Activated T-cell treated with anti-CD3 and anti-CD28 coated beads, Interleukin-2, amount 50 U/mL, for 72 hours (primary cell): ENCODE measurements at places on chromosomes 16 and 17. TPM values are rescaled to one million over a fixed set of nuclear protein-coding genes. Genes with fewer than 3 reads are reported as not detected.

GRCh38 chr16:12321311-12321842 is 344.8 kb downstream of the SNX29 start:
- no peak overlapping the region for H3K4me3 ChIP-seq
- DNase-seq = no peak
- no peaks in the 10 kb centered on the region for H3K27me3 ChIP-seq
- peak overlapping the region; percentile 5 for H3K27ac ChIP-seq
- peaks cover 3% of the 10 kb centered on the region for H3K36me3 ChIP-seq

DNA sequence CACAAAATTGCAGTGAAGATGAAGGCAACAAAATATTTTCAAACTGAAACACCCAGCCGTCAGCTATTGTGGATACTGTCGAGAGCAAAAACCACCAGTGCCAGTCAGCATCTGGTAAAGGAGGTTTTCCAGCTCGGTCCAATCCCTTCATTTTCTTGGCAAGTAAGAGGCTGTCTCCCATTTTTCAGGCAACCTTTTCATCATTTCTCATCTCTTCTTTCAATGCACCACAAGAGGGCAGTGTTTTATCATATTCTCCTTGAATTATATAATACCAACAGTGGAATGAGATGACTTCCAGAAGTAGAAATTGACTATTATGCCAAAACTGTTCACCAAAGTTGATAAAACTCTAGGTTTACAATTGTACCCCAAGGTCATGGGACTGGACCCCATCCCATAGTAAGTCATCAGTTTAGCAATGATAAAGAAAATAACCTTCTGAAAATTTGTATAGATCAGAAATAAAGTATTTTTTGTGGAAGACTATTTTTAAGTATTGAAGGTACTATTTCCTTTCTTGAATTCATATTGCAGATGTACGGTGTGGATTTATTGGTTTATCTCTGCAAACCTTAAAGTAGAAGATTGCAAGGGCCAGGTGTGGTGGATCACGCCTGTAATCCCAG is 16.8 kb downstream of the NQO1 start:
- H3K27ac ChIP-seq = peak overlapping the region; percentile 0
- H3K36me3 ChIP-seq = peaks cover 3% of the 10 kb centered on the region
- H3K27me3 ChIP-seq = no peaks in the 10 kb centered on the region
- H3K4me3 ChIP-seq = no peak overlapping the region

DNA sequence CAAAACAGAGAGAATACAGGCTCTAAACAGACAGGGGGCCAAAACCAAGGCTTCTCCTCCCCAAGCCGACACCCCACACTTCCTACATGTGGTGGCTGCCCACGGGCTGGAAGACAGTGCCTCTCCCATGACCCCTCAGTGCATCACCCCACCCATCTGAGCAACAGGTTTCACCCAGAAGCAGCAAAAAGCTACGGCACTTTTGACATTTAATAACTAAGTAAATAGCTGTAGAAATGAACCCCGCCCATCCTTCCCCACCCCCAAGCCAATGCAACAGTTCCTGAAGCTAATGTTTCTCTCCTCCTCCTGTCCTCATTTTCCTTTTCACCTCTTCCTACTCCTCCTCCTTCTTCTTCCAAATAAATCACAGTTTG is 9.9 kb upstream of the SOX9 start:
- peaks cover 33% of the 10 kb centered on the region for H3K27me3 ChIP-seq
- H3K4me1 ChIP-seq = no peaks in the 10 kb centered on the region
- DNase-seq = no peak
- H3K4me3 ChIP-seq = no peak overlapping the region
- H3K27ac ChIP-seq = no peak overlapping the region
- no peaks in the 10 kb centered on the region for H3K36me3 ChIP-seq

GRCh38 chr16:57642160-57643135 is 14.0 kb downstream of the ADGRG1 start:
- H3K36me3 ChIP-seq = no peaks in the 10 kb centered on the region
- no peak overlapping the region for H3K4me3 ChIP-seq
- H3K27me3 ChIP-seq = peaks cover 12% of the 10 kb centered on the region
- H3K4me1 ChIP-seq = peaks cover 6% of the 10 kb centered on the region
- DNase-seq = no peak
- H3K27ac ChIP-seq = no peak overlapping the region

GRCh38 chr17:20085283-20085845 is 76.2 kb downstream of the SPECC1 start:
- peaks cover 1% of the 10 kb centered on the region for H3K4me1 ChIP-seq
- peaks cover 8% of the 10 kb centered on the region for H3K27me3 ChIP-seq
- DNase-seq = no peak
- H3K4me3 ChIP-seq = no peak overlapping the region

DNA sequence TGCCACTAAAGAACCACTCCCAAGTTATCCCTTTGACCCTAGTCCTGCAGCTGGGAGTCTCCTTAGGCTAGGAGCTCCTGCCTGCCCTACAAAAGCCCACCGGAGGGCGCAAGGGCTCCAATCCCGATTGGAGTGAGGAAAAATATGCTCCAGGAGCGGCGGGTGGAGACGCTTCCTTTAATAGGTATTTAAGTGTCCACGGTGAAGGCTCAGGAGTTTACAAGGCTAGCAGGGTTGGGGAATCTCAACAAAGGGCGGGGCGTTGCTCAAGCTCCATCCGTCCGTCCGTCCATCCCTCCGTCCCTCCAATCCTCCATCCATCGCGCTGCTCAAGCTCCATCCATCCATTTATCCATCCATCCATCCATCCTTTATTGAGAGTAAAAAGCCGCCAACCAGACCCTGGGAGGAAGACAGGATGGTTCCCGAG is 556 bp upstream of the SPNS1 start:
- H3K36me3 ChIP-seq = peaks cover 5% of the 10 kb centered on the region
- H3K4me1 ChIP-seq = peaks cover 38% of the 10 kb centered on the region

DNA sequence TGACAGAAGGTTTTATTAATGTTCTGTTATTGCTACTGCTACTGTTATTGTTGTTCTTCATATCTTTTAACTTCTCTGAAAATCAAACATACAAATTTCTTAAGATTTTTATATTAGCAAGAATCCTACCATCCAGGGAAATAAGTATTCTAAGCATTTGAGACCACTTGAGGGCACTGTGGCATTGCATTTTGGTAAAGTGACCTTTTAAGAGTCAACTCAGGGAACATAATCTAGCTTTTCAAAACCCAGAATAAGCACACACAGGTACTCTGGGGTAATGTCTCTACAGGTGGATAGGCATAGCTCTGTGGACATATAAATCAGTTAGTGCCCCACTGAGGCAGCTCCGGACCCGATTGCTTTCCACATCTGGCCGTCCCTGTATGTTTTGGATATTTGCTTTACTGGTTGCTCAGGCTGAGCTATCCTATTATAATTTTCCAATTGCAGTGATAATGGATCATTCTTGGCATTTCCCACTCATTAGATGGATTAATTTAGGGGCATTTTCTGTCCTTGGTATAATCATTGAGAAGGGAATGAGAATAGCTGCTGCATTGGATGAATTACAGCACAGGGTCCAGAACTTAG is 1425.1 kb upstream of the CDH8 start:
- no peaks in the 10 kb centered on the region for H3K4me1 ChIP-seq
- H3K36me3 ChIP-seq = peaks cover 4% of the 10 kb centered on the region
- H3K27ac ChIP-seq = no peak overlapping the region
- no peak overlapping the region for H3K4me3 ChIP-seq
- DNase-seq = no peak
- no peaks in the 10 kb centered on the region for H3K27me3 ChIP-seq

DNA sequence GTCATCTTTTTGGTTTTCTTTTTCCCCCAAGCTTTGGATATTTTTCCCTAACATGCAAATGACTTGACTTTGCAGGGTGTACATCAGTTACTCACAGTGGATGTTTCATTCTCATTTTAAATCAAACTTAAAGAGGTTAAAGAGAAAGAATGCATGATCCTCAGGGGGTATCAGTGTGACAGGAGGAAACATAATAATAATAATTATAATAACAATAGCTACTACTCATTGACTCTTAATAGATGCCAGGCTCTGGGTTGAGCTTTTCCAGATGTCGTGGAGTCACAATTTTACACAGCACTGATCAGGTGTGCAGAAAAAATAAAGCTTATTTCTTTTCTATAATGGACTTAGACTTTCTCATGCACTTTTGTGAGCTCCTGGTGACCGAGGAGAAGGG is 157.2 kb upstream of the CACNG3 start:
- no peaks in the 10 kb centered on the region for H3K36me3 ChIP-seq
- H3K4me1 ChIP-seq = peaks cover 4% of the 10 kb centered on the region
- H3K27me3 ChIP-seq = no peaks in the 10 kb centered on the region

DNA sequence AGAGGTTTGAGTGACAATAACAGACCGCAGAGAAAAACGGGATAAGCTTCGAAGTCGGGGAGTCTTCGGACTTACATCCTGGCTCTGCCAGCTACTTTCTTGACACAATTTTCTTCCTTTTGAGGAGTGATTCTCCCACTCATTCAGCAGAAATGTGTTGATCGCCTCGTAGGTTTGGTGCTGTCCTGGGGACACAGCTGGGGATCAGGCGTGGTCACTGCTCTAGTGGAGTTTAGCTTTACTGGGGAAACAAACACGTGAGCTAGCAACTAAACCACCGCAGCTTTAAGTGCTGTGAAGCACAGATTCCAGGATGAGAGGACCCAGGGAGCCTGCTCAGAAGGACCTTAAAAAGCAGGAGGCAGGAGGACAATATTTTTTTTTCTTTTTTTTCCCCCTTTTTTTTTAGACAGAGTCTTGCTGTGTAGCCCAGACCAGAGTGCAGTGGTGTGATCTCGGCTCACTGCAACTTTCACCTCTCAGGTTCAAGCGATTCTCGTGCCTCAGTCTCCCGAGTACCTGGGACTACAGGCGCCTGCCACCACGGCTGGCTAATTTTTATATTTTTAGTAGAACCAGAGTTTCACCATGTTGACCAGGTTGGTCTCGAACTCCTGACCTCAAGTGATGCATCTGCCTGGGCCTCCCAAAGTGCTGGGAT is 858 bp downstream of the NUBP1 start:
- H3K4me3 ChIP-seq = peak overlapping the region; percentile 85
- peak overlapping the region; percentile 95 for H3K27ac ChIP-seq
- DNase-seq = no peak

- H3K4me3 ChIP-seq = no peak overlapping the region
- H3K4me1 ChIP-seq = no peaks in the 10 kb centered on the region
- H3K27ac ChIP-seq = no peak overlapping the region
- H3K36me3 ChIP-seq = no peaks in the 10 kb centered on the region
- no peaks in the 10 kb centered on the region for H3K27me3 ChIP-seq
- DNase-seq = no peak
Measured at GRCh38 chr16:9338510-9338909, 247.1 kb downstream of the HAPSTR1 start.

- no peak for DNase-seq
- peaks cover 7% of the 10 kb centered on the region for H3K27me3 ChIP-seq
- no peaks in the 10 kb centered on the region for H3K36me3 ChIP-seq
- H3K4me1 ChIP-seq = no peaks in the 10 kb centered on the region
- no peak overlapping the region for H3K4me3 ChIP-seq
Measured at GRCh38 chr16:48194828-48195556, 39.2 kb upstream of the ABCC12 start.

- DNase-seq = no peak
- peaks cover 45% of the 10 kb centered on the region for H3K4me1 ChIP-seq
- peak overlapping the region; percentile 97 for H3K27ac ChIP-seq
- H3K27me3 ChIP-seq = no peaks in the 10 kb centered on the region
- peak overlapping the region; percentile 89 for H3K4me3 ChIP-seq
Measured at GRCh38 chr17:51165680-51166197, 472 bp upstream of the NME2 start.

- peak; percentile 9 for DNase-seq
- no peaks in the 10 kb centered on the region for H3K36me3 ChIP-seq
- H3K4me3 ChIP-seq = peak overlapping the region; percentile 95
- H3K4me1 ChIP-seq = peaks cover 51% of the 10 kb centered on the region
Measured at GRCh38 chr17:19646788-19647696, 1.5 kb upstream of the ALDH3A2 start.

Gene OR3A3
- not detected for total RNA-seq

Gene TMEM238L
- not detected for total RNA-seq

Gene SPOP
- 77.8 TPM for total RNA-seq

Gene HBM
- not detected for total RNA-seq

Gene CLDN7
- total RNA-seq = 1.9 TPM

Gene CES3
- 6.9 TPM for total RNA-seq

Gene PRSS53
- 7.7 TPM for total RNA-seq

Gene ITGAX
- total RNA-seq = 79.3 TPM

Gene RAPGEFL1
- total RNA-seq = 6.6 TPM
